ENCODE measurements at places on chromosomes 2 and 18.

GRCh38 chr18:58522132-58522531 lies 106.8 kb downstream of the ALPK2 start:
- no peak for DNase-seq

- peak; percentile 82 for DNase-seq
Observed at GRCh38 chr2:190180313-190181122, 118.0 kb upstream of the MSTN start.

- DNase-seq: no peak
Observed at GRCh38 chr2:195092341-195092740, 564.7 kb upstream of the SLC39A10 start.

DNA sequence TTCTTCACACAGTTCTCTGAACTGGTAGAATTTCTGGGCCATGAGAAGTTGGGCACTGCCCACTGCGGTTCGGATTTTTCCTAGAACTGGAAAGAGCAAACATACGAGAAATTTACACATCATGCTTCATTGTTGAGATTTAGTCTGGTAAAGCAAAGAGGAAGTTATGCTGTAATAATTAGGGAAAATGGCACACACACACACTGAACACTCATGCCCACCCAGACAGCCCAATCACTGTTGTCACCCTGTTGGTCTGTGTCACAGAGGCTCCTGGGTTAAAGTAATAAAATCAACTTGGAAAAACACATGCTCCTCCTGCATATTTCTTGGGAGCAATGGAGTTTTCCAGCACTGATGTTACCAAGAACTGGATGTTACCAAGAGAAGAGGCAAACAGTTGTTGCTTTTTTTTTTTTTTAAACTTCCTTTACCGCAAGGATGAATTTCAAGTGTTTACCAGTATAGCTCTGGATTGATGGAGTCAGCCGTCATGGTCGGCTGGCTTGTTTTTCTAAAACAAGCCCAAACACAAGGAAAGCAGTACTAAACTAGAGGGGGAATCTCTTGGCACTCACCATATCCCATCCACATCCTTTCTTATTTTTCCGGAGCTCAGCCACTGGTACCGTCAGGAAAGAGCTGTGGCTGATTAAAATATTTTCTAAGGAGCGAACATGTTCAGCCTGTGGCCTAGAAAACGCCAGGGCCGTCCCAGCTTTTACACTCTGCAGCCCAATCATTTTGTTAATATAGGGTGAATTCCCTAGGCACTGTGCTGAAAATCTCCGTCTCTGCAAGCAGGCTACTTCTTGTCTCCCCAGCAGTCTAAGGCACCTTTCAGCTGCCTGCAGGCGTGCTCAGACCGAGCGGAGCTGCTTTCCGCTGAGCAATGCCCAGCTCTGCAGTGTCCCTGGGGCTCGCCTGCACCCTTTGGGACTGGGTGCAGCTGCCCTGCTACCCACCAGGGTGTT lies 58.9 kb downstream of the TGIF1 start:
- no peak for DNase-seq

- DNase-seq: no peak
Observed at GRCh38 chr2:144249035-144249637, 270.8 kb downstream of the ZEB2 start.

DNA sequence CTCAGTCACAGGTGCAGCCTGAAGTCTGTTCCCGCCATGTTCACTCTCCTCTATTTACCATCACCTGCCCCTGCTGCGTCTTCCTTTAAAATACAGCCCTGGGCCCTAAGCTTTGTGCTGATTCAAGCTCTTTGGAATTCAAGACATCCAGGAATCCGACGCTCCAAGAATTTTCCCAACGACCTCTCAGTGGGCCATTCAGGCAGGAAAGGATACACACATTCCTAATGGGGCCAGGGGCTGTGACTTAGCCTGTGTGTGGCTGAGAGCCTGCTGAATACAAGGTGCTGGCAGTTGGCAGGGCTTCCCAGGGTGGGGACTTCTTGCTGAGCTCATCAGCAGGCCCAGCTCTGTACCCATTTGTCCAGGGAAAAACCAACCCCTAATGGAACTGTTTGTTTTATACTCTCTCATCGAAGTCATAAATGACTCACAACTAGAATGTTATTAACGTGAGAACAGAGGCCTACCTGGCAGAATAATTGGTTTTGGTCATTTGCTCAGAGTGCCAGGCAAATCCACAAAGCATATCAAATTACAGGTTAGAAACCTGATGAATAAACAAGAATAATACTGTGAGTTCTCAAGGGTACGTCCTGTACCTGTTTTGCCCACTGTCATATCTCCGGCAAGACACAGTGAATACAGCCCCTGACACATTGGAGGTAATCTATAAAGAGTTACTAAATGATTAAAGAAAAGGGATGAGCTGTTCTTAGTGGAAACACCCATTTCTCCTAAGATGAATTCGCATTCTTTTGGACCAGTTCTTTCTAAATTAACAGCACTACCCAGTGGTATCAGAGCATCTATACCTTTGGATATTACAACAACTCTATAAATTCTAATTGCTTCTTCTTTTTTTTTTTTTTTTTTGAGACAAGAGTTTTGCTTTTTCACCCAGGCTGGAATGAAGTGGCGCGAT lies 12.6 kb upstream of the KCMF1 start:
- DNase-seq: peak; percentile 43

DNA sequence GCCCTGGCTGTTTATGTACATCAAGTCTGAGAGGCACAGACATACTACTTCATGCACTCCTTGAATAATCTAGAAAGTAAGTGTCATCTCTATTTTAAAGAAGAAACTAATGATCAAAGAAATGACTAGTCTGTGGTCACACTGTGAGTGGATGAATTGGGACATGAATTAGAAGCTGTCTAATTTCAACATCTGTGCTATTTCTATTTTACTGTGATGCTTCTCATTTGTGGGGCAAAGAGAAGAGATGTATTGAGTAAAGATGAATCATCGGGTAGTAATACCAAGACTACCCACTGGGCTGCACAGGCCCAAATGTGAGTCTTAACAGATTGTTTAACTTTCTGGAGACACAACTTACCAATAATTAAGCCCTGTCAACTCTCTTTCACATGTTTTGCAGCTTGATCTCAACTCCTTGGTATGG lies 42.4 kb upstream of the MTIF2 start:
- DNase-seq: no peak

- DNase-seq: no peak
Observed at GRCh38 chr18:28792404-28793086, 615.6 kb upstream of the CDH2 start.

All from 8988T (cell line).